Mesothelial cell of epicardium (in vitro differentiated cells): ENCODE measurements at places on chromosomes 6 and 20.

- no peak for DNase-seq
These were observed 27.9 kb downstream of the GHRH start for GRCh38 chr20:37233548-37234253.

GRCh38 chr20:30485331-30486102 is 771.9 kb upstream of the DEFB115 start:
- DNase-seq: no peak

GRCh38 chr6:34362909-34363680 is 29.4 kb downstream of the NUDT3 start:
- DNase-seq: no peak

DNA sequence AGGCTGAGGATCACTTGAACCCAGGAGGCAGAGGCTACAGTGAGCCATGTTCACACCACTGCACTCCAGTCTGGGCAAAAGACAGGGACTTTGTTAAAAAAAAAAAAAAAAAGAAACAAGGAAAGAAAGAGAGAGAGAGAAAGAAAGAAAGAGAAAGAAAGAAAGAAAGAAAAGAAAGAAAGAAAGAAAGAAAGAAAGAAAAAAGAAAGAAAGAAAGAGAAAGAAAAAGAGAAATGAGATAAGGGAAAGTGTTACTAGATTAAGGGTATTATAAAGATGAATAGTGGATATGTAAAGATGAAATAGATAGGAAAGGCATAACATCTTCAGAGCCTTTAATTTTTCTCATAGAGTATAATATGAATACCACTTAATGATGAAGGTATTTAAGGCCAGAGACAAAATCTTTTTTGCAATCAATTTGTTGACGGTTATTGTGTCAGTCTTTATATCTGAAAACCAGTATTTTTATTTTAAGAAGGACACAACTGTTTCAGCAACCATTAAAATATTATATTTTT is 26.6 kb downstream of the ABT1 start:
- no peak for DNase-seq

- no peak for DNase-seq
These were observed 206.7 kb downstream of the CENPW start for GRCh38 chr6:126546541-126547120.

DNA sequence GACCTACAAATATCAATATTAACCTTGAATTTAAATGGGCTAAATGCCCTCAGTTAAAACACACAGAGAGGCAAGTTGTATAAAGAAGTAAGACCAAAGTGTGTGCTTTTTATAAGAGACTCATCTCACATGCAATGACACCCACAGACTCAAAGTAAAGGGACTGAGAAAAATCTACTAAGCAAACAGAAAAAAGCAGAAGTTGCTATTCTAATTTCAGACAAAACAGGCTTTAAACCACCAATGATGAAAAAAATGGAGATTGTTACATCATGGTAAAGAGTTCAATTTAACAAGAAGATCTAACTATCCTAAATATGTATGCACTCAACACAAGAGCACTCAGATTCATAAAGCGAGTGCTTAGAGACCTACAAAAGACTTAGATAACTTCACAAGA is 741.9 kb upstream of the MARCKS start:
- DNase-seq: no peak

- DNase-seq: no peak
These were observed 1.4 kb upstream of the PCMTD2 start for GRCh38 chr20:64254156-64254555.

DNA sequence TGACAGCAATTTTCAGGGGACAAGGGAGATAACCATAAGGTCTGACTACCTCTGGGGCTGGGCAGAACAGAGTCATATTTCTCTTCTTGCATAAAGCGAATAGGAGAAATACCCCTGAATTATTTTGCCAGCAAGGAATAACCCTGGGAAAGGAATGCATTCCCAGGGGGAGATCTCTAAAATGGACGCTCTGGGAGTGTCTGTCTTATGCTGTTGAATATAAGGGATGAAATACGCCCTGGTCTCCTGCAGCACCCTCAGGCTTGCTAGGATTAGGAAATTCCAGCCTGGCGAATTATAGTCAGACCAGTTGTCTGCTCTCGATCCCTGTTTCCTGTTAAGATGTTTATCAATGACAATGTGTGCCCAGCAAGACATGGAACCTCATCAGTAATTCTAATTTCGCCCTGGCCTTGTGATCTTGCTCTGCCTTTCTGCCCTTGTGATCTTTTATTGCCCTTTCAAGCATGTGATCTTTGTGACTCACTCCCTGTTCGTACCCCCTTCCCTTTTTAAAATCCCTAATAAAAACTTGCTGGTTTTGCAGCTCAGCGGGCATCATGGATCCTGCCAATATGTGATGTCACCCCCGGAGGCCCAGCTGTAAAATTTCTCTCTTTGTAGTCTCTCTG is 221.6 kb upstream of the HS3ST5 start:
- no peak for DNase-seq

DNA sequence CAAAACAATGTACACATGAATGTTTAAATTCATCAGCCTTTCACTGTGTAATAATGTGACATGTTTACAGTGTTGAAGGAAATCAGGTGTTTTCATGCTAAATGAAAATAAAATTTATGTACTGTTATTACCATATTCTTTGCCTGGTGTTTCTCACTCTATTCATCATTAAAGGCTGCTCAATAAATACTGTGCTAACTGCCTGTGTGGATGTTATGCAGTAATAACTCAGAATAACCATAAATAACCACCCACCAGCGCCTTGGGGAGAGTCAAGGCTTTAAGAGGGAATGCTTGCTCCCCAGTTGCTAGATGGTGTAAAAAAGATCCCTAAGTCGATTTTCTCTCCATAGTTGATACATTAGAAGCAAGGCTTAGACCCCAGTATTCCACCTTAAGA is 299.9 kb downstream of the EYA4 start:
- no peak for DNase-seq

DNA sequence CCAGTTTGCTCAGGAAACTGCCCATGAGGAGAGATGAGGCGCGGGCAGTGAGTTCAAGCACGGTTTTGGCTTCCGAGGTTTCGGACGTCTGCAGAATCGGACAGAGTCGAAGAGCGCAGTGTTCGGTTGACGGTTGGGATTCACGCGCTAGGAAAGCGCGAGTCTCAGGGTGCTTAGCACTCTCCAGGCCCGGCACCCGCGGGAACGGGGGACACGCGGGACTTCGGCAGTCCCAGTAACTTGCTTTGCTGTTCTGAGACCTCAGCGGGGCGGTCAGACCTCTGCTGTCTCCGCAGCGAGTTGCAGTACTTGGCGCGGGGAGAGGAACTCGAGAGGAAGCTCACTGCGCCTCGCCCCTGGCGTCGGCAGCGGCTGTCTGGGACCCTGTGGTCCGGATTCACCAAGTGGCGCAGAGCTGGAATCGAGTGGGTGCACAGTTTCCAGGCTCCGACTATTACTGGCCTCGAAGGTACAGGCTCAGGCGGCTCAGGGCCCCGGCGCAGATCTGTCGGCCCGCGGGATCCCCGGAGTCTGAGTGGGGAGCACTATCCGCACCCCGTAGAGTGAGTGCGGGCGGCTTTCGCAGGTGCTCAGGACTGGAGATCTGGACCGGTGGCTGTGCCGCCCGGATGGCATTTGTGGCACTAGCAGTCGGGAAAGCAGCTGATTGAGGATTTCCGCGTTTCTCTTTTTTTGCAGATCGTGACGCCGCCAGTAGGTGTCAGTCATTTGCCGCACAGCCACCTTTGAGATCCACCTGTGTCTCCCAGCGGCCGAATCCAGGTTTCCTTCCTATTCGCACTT is at the start of gene POM121L2:
POM121L2 (minus strand) TSS at position 128 of the 804 bp plus-strand sequence; CDS start at position 25, 103 bp downstream.
- peak; percentile 76 for DNase-seq

GRCh38 chr6:85240787-85241385 is 209.0 kb upstream of the NT5E start:
- DNase-seq: no peak

- no peak for DNase-seq
These were observed 41.4 kb downstream of the MDFI start for GRCh38 chr6:41679696-41680095.

- DNase-seq: no peak
These were observed 51.9 kb downstream of the FAM120B start for GRCh38 chr6:170358496-170358895.

DNA sequence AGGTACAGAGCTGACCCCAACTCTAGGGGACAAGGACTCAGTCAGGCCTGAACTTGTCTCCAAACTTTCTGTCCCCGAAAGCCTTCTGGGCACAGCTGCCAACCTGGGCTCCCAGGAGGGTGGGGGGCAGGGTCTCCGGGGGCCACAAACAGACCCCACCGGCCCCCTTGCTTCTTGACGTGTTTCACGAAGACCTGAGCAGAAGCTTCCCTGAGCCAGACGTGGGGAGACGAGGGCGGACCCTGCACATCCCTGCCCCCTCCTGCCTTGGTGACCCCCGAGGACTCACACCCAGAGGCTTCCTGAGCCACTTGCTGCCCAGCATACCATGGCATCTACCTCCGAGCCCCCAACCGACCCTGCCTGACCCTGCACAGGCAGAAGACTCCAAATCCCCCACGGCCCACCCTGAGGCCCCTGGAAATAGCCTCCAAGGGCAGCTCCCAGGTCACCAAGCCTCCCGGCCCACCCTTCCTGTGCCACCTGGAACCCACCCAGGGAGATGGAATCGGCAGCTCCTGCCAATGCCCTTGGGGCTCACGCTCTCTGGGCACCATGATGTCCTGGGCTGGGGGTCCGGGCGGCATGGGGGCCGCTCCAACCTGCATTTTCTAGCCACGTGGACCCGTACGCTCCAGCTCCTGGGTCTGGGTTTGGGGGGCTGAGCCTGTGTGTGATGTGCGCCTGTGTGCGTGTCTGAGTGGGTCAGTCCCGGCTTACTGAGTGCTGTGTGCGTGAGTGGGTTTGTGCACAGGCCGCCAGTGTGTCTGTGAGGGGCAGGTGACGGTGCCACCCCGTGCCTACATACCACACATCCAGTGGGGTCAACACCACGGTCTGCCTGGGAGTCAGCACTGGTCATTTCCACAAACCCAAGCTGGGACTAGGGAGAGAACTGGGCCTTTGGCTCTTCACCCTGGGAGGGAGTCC is 2.5 kb upstream of the PTK6 start:
- no peak for DNase-seq

DNA sequence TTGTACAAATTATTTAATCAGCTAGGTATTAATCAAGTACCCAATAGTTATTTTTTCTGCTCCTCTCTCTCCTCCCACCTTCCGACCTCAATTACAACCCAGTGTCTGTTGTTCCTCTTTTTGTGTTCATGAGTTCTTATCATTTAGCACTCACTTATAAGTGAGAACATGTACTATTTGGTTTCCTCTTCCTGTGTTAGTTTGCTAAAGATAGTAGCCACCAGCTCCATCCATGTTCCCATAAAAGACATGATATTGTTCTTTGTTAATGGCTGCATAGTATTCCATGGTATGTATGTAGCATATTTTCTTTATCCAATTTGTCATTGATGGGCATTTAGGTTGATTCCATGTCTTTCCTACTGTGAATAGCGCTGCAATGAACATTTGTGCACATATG is 652.8 kb upstream of the CITED2 start:
- no peak for DNase-seq

DNA sequence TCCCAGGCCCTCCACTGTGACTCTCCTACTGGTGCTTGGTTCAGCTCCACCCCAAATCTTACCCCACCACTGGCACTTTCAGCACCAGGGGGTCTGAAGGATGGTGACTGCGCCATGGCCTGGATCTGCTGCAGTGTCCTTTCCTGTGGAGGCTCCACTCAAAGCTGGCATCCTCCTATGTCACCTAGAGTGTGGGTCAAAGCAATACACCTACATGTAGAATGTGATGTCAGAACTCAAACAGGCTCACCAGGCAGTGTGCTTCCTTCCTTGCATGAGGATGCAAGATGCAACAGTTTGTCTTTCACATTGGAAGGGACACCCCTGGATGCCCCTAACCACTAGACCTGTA is 32.8 kb upstream of the MICB start:
- no peak for DNase-seq

- no peak for DNase-seq
These were observed 139.0 kb downstream of the JARID2 start for GRCh38 chr6:15384901-15385300.

DNA sequence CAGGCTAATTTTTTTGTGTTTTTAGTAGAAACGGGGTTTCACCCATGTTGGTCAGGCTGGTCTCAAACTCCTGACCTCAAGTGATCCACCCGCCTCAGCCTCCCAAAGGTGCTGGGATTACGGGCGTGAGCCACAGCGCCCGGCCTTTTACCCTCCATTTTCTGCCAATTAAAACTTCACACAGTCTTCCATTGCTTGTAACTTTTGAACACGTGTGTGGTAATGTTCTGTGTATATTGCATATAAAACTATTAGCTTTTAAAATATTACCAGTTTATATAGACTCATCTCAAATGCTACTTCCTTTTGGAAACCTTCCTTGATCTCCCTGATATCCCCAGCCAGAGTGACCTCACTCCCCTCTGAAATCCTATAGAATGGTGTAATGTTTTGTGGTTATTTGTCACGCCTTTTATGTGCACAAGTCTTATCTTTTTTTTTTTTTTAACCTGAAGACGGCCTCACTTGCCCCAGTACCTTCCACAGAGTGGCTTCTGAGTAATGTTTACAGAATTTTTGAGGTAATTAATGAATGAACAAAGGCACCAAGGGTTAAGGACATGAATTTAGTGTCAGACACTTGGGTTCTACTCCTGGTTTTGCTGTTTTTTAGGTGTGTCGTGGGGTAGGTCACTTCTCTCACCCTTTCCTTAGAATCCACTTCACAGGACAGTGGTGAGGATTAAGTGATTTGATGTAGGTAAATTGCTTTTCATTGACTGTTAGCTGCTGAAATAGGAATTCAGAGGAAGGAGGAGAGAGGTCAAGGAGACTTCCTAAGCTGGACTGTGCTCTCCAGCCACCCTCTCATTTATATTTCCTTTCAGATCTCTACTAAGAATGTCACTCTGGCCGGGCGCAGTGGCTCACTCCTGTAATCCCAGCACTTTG is 11.2 kb upstream of the MMP24 start:
- DNase-seq: no peak

GRCh38 chr6:108958900-108959770 is 110.9 kb downstream of the ARMC2 start:
- no peak for DNase-seq

DNA sequence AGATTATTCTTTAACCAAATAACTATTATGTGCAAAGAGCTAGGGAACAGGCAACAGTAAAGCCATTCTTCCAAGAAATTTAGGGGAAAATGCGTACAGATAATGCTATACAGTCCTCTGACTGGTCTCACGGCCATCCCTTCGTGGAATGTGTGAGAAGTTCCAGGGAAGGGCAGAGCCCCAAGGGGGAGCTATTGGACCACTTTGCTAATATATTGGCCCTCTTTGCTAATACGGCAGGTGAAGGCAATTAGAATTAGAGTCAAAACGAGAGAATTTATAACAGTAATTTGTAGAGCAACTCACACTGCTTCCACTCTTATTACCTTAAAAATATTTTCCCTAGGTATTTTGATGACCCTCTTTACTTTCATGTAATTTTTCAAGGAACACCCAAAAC is 140.4 kb downstream of the IMPG1 start:
- no peak for DNase-seq

GRCh38 chr6:34284563-34285447 is 36.0 kb upstream of the SMIM29 start:
- no peak for DNase-seq

- DNase-seq: no peak
These were observed 7.1 kb downstream of the PLTP start for GRCh38 chr20:45904583-45905504.

- DNase-seq: no peak
These were observed 325.9 kb downstream of the COL12A1 start for GRCh38 chr6:74879976-74880375.
